Right forelimb (tissue), 1 donor: ENCODE measurements at places on chromosomes 13 and 19.

DNA sequence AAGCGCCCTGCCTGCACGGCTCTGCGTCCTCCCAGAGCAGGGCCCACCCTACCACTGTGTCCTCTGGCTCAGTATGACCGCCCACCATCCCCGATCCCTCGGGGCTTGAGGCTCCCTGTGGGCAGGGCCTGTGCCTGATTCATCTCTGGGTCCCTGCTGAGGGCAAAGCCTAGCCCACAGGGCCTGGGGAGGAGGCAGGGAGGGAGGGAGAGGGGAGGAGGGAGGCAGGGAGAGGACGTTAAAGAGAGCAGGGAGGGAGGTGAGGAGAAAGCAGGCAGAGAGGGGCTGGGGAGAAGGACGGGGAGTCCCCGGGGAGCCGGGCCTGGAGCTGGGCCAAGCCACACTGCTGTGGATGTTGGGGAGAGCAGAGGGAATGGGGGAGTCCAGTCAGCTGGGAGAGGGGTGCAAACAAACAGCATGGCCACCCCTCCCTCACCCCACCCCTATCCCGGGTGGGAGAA lies 4.0 kb upstream of the ERFL start:
- no peak for DNase-seq

DNA sequence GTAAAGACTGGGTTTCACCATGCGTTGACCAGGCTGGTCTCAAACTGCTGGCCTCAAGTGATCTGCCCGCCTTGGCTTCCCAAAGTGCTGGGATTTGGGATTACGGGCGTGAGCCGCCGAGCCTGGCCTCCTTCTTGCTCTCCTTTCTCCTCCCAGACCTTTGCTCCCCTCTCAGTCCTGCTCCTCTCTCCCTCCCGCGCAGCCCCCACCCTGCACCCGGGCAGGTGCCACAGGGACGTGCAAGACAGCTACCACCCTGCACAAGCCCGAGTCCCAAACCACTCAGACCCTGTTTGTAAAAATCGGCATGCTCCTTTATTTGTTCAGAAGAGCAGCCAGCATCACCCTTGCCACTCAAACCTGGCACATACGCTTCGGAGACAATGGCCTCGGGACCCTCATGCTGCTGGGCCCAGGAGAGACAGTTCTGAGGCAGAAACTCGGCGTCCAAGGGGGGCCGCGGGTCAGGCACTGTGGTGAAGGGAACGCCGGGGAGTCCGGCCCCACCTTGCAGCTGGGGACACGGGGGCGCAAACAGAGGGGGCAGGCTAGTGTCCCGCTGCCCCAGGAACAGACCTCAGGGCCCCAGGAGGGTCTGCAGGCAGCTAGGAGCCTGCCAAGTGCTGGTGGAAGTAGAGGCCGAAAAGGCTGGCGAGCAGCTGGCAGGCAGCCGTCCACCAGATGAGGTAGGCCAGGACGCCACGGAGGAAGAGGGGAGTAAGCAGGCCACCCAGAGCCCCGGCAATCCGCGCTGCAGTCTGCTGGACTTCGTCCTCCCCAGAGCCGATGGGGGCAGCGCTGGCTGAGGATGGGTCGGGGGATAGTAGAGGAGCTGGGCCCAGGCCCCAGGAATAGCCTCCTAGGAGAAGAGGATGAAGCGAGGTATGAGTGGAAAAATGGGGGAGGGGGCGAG lies 18.7 kb downstream of the TMEM161A start:
- peak; percentile 35 for DNase-seq

- DNase-seq = no peak
Measured at GRCh38 chr19:13982773-13983172, 23.3 kb downstream of the RFX1 start.

GRCh38 chr13:105463011-105463501 lies 1072.4 kb downstream of the EFNB2 start:
- no peak for DNase-seq

GRCh38 chr13:73055813-73056564 lies 2.8 kb upstream of the KLF5 start:
- DNase-seq = no peak

DNA sequence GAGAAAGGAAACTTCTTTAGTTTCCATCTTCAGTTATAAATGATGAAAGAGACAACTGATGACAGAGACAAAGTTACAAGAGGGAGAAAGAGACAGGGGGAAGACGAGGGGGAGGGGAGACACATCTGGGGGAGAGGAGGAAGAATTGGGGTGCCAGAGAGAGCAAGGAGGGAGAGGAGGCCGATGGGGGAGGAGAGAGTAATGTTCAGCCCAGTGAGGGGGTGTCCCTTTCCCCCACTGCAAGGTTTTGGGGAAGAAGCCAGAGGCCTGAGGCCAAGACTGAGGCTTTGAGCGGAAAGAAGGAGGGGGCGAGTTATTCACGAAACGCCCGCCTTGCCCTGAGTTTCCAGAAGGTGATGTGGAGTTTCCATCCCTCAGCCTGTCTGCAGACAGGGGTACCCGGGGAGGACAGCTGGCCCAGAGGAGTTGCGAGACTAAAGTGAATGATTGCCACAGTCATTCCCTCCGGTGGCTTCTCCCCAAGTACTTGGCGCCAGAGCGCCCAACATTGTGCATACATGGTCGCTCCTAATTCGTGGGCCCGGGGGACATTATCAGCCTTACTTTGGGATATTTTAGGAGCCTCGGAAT lies 558 bp upstream of the PPAN start:
- peak; percentile 74 for DNase-seq

- DNase-seq = no peak
Measured at GRCh38 chr13:35557475-35557874, 81.0 kb upstream of the MAB21L1 start.
